Endothelial cell of umbilical vein (primary cell): ENCODE measurements at places on chromosomes 3 and 15. TPM values are rescaled to one million over a fixed set of nuclear protein-coding genes. Genes with fewer than 3 reads are reported as not detected.

Gene COL8A1
- 581 and 634 TPM in 2 replicates for polyA plus RNA-seq

Gene EEFSEC
- 14.5 and 18.7 TPM in 2 replicates for polyA plus RNA-seq

Gene LRRC31
- not detected in 2 replicates for polyA plus RNA-seq

Gene PEX5L
- not detected in 2 replicates for polyA plus RNA-seq

Gene CCR8
- polyA plus RNA-seq, result not detected in 2 replicates

Gene GOLGA8T
- 0.04 TPM in 1 of 2 replicates, not detected in the other for polyA plus RNA-seq

Gene SCN11A
- 0.05 and 0.06 TPM in 2 replicates for polyA plus RNA-seq

Gene MB21D2
- polyA plus RNA-seq, result 6.7 TPM in 2 replicates

Gene GRK7
- not detected in 2 replicates for polyA plus RNA-seq

Gene NME9
- 0.08 TPM in 1 of 2 replicates, not detected in the other for polyA plus RNA-seq

Gene MYO5C
- polyA plus RNA-seq, result 4.2 and 7.5 TPM in 2 replicates

Gene CTXN2
- 0.01 TPM in 1 of 2 replicates, not detected in the other for polyA plus RNA-seq

Gene CCR3
- polyA plus RNA-seq, result not detected in 2 replicates

Gene IGSF11
- not detected in 2 replicates for polyA plus RNA-seq

Gene PDCD7
- 11.1 and 12.1 TPM in 2 replicates for polyA plus RNA-seq

Gene AGBL1
- polyA plus RNA-seq, result not detected in 2 replicates

Gene PLSCR2
- not detected in 2 replicates for polyA plus RNA-seq
